CD4-positive, alpha-beta T cell treated with Interleukin-17A for 1 hour (primary cell): ENCODE measurements at places on chromosomes 3 and 15.

DNA sequence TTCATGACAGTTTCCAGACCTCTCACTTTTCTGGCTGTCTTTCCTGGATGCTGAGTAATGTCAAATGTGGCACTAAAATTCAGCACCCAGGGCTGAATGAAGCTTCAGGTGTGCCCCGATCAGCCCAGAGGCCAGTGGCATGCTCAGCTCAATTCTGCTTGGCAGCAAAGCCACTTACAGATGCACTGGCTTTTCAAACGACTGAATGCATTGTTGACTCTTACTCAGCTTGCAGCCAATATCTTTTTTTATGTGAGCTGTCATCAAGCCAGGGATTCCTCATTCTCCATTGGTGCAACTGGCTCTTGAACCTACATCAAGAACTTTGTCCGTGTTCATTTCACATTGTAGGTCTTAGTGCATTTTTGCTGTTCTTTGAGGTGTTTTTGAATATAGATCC lies 60.7 kb downstream of the ZDHHC19 start:
- no peak for DNase-seq

GRCh38 chr3:123634149-123635051 lies 49.5 kb upstream of the HACD2 start:
- DNase-seq: no peak

- DNase-seq: no peak
These were observed 464.1 kb upstream of the CBLB start for GRCh38 chr3:106332884-106333283.

- DNase-seq: no peak
These were observed 364.9 kb upstream of the RBMS3 start for GRCh38 chr3:28915741-28916500.

DNA sequence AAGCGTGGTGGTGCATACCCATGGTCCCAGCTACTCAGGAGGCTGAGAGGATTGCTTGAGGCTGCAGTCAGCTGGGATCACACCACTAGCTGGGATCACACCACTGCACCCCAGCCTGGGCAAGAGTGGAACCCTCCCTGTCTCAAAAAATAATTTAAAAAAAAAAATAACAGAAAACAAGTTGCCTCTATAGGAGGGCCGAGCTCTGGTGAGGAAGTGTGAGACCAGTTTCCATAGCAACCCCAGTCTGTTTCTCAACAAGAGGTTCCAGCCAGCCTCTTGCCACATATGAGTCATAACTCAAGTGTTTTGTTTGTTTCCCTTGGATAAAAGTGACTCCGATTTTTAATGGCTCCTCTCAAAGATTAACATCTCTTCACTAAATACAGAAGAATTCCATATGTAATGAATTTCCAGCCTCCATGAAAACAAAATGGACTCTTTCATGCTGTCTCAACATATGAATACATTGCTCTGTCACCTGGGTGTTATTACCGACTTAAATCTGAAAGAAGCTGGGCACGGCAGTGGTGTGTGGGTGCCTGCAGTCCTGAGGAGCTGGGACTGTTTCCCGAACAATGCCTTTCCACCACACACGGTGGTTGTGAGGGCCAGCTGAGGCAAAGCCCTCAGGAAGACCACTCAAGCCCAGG lies 19.7 kb downstream of the TMEM43 start:
- peak; percentile 96 for DNase-seq

DNA sequence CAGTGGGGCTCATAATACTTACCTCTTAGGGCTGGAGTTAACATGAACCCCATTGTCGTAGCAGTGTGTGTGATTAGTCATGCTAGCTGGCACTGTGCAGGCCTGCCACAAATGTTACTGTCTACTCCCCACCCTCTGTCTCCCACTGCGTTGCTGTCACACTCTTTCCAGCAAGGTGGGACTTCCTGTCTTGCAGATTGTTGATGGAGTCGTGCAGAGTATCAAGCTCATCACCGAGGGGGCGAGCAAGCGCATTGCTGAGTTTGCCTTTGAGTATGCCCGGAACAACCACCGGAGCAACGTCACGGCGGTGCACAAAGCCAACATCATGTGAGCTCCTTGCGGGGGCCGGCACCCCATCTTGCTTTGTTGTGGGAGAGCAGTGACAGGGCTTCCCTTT lies 12.9 kb downstream of the IDH3A start:
- DNase-seq: peak; percentile 17

- DNase-seq: no peak
These were observed 43.0 kb upstream of the UTS2B start for GRCh38 chr3:191373327-191373726.
